HCT116 (cell line): ENCODE measurements at places on chromosomes 5 and 9. TPM values are rescaled to one million over a fixed set of nuclear protein-coding genes. Genes with fewer than 3 reads are reported as not detected.

Gene UBAP2
- total RNA-seq = 51.3 TPM

- no peak overlapping the region for H3K4me3 ChIP-seq
- H3K27ac ChIP-seq = no peak overlapping the region
- H3K36me3 ChIP-seq = no peaks in the 10 kb centered on the region
- no peaks in the 10 kb centered on the region for H3K27me3 ChIP-seq
Observed at GRCh38 chr9:123049589-123050222, 16.2 kb downstream of the GPR21 start.

Gene HRCT1
- 0.32 TPM for total RNA-seq

DNA sequence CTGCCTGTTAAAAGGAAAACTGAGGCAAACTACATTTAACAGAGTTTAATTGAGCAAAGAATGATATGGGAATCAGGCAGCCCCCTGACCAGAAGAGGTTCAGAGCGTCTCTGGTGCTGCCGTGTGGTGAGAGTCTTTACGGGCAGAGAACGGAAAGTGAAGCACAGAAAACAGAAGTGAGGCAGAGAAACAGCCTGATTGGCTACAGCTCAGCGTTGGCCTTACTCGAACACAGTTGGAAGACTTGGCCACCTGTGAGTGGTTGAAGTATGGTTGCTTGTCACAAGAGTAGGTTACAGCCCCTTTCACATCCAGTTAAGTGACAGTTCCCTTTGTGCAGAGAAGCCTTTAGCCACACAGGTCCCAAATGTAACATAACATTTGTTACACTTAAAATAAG lies 16.9 kb upstream of the FBP1 start:
- no peak overlapping the region for H3K27ac ChIP-seq
- no peaks in the 10 kb centered on the region; the same call in 1 of the 2 replicates for H3K4me1 ChIP-seq
- no peak overlapping the region for H3K4me3 ChIP-seq
- no peaks in the 10 kb centered on the region for H3K36me3 ChIP-seq
- DNase-seq = no peak

DNA sequence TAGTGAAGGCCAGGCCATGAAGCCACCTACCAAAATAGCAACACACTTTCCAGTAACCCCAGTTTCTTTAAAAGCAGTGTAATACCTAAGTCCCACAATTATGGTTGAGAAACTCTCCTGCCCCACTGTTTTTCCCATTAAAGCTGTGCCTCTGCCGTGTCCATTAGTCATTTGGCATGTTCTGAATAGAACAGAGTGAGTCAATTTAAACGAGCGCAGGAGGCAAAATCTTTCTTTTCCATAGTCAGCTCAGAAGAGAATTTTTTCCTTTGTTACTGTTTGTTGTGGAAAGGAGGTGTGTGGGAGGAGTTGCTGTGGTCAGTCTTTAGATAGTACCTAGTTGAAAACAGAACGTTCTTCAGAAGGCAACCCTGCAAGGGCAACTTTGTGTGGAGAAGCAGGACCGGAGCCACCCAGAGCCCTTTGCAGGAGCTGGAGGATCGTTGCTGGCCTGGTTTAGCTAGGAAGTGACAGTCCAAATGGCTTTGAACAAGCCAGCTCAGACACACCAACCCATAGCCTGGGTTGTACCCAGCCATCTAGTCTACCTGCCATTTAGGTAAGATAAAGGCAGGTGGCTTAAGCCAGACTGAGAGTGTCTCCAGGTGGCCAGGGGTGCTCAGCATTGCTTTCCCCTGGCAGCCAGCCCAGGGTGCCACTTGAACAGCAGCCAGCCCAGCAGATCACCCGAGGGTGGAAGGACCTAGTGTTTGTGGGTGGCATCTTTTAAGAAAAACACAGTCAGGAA lies 30.4 kb downstream of the GADD45G start:
- no peak overlapping the region for H3K4me3 ChIP-seq
- no peaks in the 10 kb centered on the region for H3K4me1 ChIP-seq
- peaks cover 22% of the 10 kb centered on the region; the same call in 1 of the 2 replicates for H3K27me3 ChIP-seq
- no peak for DNase-seq
- no peaks in the 10 kb centered on the region for H3K36me3 ChIP-seq
- no peak overlapping the region for H3K27ac ChIP-seq

Gene IPO11
- 55.1 TPM for total RNA-seq

DNA sequence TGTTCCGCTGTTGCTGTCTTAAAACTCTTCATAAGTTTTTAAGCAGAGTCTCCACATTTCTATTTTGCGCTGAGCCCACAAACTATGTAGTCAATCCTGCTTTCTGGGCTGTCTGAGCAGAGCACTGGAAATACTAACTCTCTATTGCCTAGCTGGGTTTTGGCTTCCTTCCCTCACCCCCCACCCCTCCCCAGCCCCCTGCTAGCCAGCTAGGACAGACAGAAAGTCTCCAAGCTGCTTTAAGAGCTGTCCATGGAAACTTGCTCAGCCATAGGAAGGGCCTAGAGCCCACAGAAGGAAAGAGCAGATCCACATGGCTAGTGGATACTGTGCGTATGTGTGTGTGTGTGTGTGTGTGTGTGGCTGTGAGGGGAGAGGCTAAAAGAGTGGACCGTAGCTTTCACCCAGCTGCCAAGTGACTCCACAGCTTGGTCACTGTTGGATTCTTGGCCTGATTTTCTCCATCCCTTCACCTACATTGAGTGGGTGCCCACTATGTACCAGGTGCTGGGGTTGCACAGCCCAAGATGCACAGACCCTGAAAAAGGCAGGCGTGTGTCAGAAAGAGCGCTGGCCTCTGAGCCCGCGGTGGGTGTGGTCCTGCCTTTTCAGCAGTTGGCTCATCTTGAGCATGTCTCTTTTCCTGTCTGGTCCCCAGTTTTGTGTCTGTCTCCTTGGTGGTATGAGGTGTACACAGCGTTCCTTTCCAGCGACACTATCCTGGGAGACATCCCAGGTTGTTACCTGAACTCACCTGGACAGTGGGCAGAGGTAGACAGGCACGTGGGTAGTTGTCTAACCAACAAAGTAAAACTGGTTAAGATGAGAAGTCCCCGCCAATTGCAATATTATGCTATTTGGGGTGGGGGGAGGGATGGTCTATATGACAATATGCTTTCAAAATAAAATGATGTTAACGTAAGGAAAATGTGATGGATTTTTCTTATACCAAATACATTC lies 5.4 kb upstream of the NKX2-5 start:
- H3K27ac ChIP-seq = no peak overlapping the region
- H3K4me3 ChIP-seq = no peak overlapping the region

GRCh38 chr5:73008831-73009230 lies 53.0 kb downstream of the FCHO2 start:
- H3K4me3 ChIP-seq = no peak overlapping the region
- no peak for DNase-seq
- no peaks in the 10 kb centered on the region for H3K36me3 ChIP-seq
- no peaks in the 10 kb centered on the region for H3K4me1 ChIP-seq
- H3K27me3 ChIP-seq = no peaks in the 10 kb centered on the region

DNA sequence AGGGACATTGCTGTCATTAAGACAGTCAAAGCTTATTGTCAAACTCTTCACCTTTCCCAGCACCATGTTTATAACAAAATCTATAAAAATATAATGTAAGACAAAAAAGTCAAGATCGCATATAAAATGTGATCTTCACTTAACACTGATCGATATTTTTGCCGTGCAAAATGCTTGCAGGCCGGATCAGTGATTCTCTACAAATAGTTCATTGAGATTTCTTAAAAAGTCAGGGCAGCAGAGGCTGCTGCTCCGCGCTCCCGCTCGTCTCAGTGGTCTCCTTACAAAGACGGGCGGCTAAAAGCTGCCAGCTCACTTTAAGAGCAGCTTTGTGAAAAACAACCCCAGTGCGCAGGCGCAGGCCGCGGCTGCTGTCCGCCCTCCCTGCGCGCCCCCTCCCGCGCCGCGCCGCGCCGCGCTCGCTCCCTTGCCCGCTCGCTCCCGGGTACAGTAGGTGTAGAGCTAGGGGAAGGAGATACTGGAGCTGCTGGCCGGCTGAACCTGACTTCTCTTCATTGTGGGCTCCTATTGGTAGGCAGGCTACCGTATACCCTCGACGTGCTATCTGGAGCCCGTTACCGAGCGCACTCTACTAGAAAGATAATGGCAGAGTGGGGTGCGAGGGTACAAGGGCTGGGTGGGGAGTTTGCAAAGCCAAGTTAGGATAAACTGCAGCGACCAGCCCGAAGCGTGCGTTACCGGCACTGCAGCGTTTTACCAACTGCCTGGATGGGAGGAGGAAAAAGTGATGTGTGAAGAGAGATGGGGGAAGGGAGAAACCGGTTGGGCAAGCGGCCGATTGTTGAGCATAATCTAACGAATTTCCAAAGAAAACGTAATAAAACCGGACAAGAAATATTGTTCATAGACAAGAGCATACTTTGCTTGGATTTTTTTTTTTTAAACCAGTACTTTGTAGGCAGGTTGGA lies at the start of gene ARRDC3:
Gene ARRDC3, minus strand, starts transcription at position 291 of the 929 bp plus-strand sequence. Its CDS starts 225 bp downstream, at position 66.
- H3K4me1 ChIP-seq = peaks cover 25% of the 10 kb centered on the region
- H3K27ac ChIP-seq = peak within 1 kb of the TSS; percentile 93
- H3K36me3 ChIP-seq = peaks cover 5% of the 10 kb centered on the region; the same call in 1 of the 2 replicates
- peak; percentile 88 for DNase-seq

DNA sequence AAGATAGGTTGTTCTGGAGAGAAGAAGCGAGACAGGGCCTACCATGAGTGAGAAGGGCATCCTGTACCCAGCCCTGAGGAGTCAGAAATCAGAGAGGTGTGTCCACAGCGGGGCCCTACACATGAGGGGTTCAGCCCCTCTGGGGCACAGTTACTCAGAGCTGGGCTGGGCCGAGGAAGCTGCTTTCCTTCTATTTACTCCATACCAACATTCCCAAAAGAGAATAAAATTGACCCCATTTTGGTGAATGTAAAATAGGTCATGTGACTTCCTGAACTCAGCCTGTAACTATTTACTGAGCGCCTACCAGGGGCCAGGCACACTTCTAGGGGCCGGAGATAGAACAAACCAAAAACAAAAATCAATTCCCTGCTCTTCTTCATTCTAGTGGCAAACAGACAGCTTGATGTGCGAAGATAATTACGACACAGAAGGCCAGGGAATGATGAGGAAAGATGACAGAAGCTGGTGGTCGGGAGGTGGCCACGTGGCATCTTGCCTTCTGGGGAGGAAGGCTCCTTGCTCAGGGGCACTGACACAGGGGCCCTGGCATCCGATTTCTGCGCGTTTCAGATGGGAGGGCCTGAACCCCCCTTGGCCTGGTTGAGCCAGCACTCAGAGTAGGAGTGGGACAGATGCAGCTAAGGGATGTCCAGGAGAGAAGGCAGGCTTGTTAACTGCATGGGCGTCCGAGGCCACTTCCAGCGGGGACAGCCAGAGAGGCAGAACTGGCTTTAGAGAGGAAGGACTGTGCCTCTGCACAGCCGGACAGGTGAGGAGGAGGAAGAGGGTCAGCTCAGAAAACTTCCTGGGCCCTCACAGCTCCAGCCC lies 121.8 kb downstream of the NSG2 start:
- H3K36me3 ChIP-seq = no peaks in the 10 kb centered on the region
- H3K27me3 ChIP-seq = peaks cover 3% of the 10 kb centered on the region; the same call in 1 of the 2 replicates
- no peaks in the 10 kb centered on the region for H3K4me1 ChIP-seq
- H3K4me3 ChIP-seq = no peak overlapping the region

- no peak overlapping the region for H3K4me3 ChIP-seq
- no peaks in the 10 kb centered on the region for H3K27me3 ChIP-seq
- DNase-seq = no peak
- no peaks in the 10 kb centered on the region for H3K4me1 ChIP-seq
- no peaks in the 10 kb centered on the region for H3K36me3 ChIP-seq
- H3K27ac ChIP-seq = no peak overlapping the region
Observed at GRCh38 chr5:115963566-115963965, 1.3 kb downstream of the LVRN start.

Gene GPR21
- 1.1 TPM for total RNA-seq

Gene PCDHGA2
- total RNA-seq = not detected

Gene PSAT1
- 226 TPM for total RNA-seq

DNA sequence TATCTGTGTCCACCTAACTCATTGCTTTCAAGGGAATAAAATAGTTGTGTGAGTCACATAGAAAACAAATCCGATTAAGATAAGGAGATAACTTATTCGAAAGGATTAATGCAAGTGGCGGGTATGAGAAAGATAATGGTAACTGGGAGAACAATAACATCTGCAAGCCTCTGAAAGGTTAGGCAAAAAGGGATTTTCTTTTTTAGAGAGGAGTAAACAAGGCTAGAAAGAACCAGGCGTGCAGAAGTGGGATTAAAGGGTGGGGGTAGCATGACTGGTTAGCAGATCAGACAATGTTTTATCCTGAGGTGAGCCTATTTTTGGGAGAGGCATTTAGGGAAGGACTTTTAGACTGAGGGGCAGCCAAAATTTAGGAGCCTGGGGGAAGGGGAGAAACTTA lies 34.7 kb upstream of the JMY start:
- no peak overlapping the region for H3K27ac ChIP-seq
- no peaks in the 10 kb centered on the region; the same call in 1 of the 2 replicates for H3K4me1 ChIP-seq
- no peak overlapping the region for H3K4me3 ChIP-seq
- H3K36me3 ChIP-seq = no peaks in the 10 kb centered on the region

Gene GABRP
- total RNA-seq = not detected

- no peak overlapping the region for H3K27ac ChIP-seq
- H3K27me3 ChIP-seq = no peaks in the 10 kb centered on the region
- H3K36me3 ChIP-seq = no peaks in the 10 kb centered on the region
- H3K4me3 ChIP-seq = no peak overlapping the region
- no peak for DNase-seq
Observed at GRCh38 chr5:122902263-122902662, 56.9 kb downstream of the SNX24 start.

- H3K4me3 ChIP-seq = no peak overlapping the region
- H3K36me3 ChIP-seq = no peaks in the 10 kb centered on the region
- peaks cover 5% of the 10 kb centered on the region; the same call in 1 of the 2 replicates for H3K4me1 ChIP-seq
Observed at GRCh38 chr9:91945277-91946085, 4.5 kb downstream of the ROR2 start.

DNA sequence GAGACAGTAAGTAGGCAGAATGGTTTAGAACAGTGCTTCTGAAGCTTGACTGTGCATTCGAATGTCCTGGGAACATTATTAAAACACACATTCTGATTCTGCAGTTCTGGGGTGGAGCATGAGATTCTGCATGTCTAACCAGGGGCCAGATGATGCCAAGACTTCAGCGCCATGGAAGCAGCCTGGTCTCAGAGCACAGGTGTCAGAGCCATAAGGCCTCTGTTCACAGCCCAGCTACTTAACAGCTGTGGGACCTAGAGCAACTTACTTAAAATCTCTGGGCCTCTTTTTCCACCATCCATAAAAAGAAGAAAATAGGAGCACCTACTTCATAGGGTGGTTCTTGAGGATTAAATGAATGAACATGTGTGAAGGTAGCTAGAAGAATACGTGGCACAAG lies 84.0 kb downstream of the GNAQ start:
- no peak overlapping the region for H3K4me3 ChIP-seq
- no peak for DNase-seq
- no peaks in the 10 kb centered on the region for H3K27me3 ChIP-seq
- peaks cover under 1% of the 10 kb centered on the region; the same call in 1 of the 2 replicates for H3K4me1 ChIP-seq
- no peak overlapping the region for H3K27ac ChIP-seq
